ENCODE measurements at places on chromosomes 7 and 10.
A peak's percentile ranks its signal among the peaks of the same experiment; 100 is the strongest.

DNA sequence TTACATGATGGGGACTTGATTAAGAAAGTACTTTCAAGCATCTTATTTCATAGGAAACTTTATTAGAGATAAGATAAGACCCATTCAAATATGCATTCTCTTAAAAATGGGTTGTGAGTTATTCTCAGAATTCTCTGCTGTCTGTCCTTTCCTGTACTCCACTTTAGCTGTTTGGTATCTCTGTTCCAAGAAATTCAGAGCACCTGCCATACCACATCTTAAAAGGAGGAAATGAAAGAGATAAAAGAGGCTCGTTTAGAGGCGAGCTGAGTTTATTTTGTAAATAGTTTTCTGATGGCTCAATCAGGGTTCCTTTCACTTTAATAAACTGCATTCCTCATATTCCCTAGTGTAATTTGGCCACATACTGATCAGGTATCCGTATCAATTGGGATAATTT is 87.2 kb downstream of the MDFIC start:
- DNase-seq = no peak

- DNase-seq = no peak
Measured at GRCh38 chr7:50615519-50616080, 50.4 kb upstream of the DDC start.

DNA sequence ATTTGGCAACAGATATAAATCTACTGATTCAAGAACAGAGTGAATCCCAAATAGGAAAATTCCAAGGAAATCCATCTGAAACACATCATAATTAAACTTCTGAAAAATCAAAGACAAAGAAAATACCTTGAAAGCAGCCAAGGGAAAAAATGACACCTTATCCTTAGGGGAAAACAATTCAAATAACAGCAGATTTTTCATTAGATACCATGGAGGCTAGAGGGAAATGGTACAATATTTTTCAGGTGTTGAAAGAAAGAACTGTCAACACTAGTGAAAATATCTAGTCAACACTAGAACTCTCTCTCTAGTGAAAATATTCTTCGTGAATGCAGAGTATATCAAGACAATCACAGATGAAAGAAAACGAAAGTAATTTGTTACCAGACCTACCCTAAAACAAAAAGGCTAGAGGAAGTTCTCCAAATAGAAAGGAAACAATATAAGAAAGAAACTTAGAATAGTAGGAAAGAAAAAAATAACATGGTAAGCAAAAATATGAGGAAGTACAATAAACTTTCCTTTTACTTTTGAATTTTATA is 5.7 kb upstream of the FAM241B start:
- DNase-seq = no peak

DNA sequence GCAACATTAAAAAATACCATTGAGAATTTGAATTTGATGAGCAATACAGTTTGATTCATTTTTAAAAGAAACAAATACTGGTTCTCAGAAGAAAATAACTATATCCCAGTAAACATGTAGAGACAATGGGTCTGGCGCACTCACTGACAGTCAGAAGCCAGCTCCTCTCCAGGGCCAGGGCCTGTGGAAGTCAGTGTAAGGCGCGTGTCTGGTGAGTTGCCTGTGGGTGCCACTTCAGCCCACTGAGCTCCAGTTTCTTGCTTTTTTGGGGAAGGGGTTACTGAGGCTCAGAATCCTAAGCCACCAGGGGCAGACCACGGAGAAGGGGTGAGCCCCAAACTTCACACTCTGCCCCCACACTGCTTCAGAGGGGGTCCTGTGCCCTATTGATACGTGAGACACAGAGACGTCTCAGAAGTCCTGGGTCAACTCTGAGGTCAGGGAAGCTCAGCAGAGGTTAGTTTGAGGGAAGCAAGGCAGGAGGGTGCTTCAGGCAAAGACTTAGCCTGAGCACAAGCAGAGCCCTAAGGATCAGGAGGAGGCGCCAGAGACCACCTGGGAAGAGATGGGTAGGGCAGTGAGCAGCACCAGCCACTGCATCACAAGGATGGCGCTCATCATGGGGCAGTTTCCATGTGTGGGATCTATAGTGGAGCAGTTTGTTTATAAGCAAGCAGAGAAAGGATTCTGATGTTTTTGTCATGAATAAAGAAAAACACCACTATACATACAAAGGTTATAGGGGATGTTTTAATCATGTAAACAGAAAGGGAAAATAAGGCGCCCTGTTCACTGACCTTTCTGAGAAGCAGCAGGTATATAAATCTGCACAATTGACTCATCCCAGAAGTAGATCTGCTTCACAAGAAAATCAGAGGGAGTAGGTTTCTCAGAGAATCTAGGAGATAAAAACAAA is 95.7 kb downstream of the PKD1L1 start:
- peak; percentile 51 for DNase-seq

GRCh38 chr10:24642921-24643678 is 80.6 kb downstream of the ARHGAP21 start:
- DNase-seq = peak; percentile 64

DNA sequence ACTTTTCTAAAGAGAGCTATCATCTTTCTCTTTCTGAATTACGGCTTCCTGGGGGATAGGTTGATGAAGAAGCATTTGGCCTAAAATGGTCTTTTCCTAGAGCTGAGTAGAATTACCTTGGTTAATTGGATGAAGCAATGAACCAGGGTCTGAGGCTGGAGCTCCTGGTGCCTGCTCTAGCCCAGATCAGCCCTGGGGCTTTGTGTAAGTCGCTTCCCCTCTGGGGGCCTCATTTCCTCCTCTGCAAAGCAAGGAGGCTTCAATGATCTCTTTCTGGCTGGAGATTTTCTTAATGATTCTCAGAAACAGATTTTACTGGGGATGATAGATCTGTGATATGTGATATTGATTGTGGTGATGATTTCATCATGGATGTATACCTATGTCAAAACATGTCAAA is 3.5 kb upstream of the CPA2 start:
- no peak for DNase-seq

- DNase-seq = no peak
Measured at GRCh38 chr7:99504281-99504602, 220 bp upstream of the ZKSCAN5 start.

- no peak for DNase-seq
Measured at GRCh38 chr10:35015843-35016408, 74.2 kb downstream of the CUL2 start.

DNA sequence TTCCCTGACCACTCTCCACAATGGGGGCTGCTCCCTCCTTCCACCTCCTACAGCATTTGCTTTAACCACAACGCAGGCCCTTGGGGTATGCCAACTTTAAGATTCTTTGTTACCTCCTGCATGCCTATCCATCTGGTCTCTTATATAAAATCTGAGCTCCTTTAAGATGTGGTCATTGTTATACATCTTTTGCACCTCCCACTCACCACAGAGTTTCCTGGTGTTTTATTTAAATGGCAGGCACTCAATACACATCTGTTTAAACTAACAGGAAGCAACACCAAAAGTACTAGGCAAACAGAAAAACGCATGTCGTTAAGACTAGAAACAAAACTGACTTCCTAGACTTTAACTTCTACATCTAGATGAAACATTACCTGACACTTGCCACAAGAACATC is 36.3 kb downstream of the SLC25A13 start:
- peak; percentile 28 for DNase-seq

DNA sequence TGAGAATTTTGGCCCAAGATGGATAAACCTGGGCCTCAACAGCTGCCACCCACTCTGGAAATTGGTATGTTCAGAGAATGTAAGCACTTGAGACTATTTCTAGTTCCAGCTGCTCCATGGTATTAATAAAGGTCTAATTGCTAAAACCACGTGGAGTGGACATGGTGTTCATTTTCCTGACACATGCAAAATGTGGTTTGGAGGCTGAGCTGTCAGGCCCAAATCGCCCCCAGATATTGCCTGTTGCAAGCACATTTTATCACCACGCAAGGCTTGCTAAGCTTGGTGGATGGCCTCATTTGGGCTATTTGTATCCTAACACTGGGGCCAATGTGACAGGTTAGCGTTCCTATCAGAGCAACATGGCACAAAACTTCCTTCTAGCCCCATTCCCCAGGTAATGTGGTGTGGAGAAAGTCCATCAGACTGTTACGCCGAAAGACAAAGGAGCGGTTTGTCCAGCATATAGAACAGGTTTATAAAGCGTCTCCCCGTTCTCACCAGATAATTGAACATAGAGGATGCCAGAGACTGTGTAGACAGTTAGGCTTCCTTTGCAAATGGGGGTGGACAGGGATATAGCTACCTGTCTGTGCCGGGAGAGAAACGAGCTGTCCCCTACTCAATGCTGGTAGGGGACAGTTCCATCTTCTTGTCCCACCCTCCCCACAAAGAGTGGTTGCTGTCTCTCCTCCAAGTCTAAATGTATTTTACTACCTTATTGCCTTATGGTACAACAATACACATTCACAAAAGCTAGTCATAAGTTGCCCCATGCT is 78.0 kb upstream of the ANKRD1 start:
- DNase-seq = no peak

DNA sequence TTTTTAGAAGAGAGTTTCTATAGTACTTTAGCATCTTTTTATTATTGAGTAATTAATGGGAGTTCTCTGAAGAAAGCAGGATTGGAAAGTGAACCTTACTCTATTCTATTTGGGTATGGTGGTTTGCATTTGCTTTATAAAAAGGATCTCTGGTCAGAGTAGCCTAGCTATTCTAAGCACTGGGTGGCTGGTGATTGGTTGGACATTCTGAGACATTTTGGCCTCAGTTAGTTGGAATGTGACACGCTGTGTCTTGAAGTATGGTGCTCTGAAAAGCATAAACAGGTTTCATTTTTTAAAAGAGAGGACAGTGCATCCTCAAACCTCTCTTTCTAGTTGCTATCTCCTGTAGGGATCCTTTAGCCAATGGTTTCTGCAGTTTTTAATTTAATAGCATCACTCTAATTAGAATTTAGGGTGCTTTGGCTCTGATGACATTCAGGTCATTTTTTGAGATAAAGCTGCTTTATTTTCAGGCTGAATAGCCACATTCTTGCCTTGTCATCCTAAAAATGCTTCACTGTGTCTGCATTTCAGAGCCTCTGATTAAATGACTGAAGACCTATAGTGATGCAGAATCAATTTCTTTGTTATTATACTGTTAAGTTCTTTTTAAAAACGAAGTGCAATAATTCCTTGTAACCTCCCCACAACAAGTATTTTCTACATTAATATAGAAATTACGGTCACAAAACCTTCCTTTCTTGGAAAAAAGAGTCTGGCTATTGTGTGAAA is 20.6 kb downstream of the TMEM178B start:
- DNase-seq = no peak

GRCh38 chr10:6153845-6154244 is 48.9 kb upstream of the PFKFB3 start:
- DNase-seq = no peak

DNA sequence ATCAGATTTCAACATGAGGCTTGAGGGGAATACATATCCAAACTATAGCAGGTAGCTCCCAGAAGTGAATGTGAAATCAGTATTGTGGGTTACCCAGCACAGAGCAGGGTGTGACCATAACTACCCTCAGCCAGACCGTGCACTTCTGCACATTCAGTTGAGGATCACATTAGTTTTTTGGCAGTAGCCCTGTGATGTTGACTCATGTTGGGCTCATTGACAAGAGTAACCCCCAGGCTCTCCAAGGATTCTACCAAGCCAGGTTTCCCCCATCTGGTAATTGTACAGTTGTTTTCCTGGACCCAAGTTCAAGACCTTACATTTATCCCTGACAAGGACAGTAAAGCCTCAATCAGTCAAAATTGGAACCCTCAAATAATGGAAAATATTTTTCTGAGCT is 11.7 kb upstream of the CPA4 start:
- no peak for DNase-seq

GRCh38 chr7:20280475-20281351 is 50.0 kb upstream of the ITGB8 start:
- DNase-seq = no peak

GRCh38 chr7:25312968-25313367 is 84.7 kb upstream of the NPVF start:
- DNase-seq = no peak

DNA sequence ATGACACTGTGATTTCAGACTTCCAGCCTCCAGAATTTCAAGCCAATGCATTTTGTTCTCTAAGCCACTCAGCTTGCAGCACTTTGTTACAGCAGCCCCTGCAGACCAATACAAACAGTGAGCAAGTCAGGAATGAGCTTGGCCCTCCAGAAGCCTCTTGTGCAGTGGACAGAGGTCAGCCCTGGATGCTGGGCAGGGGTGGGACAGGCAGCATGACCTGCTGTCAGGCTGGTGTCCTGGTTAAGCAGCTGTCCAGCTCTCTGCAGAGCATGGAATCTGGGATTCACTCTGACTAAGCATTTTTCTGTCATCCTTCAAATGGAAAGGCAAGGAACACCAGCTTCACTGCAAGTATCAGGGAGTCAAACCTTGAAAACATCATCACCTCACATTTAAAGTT is 85.5 kb upstream of the GDF10 start:
- DNase-seq = no peak

GRCh38 chr10:108003576-108003975 is 839.1 kb upstream of the SORCS1 start:
- no peak for DNase-seq

DNA sequence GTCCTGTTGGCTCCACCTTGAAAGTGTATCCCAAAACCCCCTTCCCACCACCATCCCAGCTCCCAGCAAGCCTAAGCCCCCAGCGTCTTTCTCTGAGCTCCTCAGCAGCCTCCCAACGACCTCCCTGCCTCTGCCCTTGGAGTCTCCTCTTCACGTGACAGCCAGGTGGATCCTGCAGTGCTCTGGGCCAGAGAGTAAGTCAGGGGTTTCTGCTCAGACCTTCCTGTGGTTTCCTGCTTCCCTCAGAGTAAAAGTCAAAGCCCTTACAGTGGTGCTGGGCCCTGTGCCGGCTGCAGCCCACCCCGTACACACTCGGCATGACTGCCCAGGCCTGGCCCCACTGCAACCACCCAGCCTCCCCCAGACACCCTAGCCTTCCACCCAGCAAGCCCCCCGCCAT is 51.9 kb downstream of the OAT start:
- no peak for DNase-seq

DNA sequence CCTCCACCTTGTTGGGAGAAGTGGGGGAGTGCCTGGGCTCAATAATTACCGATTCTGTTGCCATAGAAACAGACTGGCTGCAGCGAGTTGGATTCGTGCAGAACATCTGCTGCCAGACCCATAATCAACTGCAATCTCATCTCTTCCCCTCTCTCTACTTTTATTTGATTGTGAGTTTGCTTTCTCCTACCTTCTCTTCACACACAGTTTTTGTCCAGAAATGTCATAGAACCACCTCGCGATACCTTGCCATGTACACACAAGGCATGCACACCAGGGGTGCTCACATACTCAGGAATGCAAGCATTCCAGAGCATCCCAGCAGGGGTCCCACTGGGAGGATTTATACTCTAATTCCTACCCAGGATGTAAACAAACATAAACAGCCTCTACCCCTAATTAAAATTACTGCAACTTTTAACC is 262.2 kb upstream of the AOAH start:
- no peak for DNase-seq

GRCh38 chr7:148700661-148701064 is 2.0 kb downstream of the CUL1 start:
- no peak for DNase-seq

- no peak for DNase-seq
Measured at GRCh38 chr7:47609803-47610452, 28.0 kb upstream of the TNS3 start.

Data from COLO829 (cell line).